ENCODE measurements at places on chromosomes 2 and 18.

- DNase-seq, result no peak
These were observed 59.0 kb downstream of the E2F6 start for GRCh38 chr2:11406958-11407381.

GRCh38 chr2:145412155-145412554, 892.2 kb upstream of the ZEB2 start:
- DNase-seq, result no peak

DNA sequence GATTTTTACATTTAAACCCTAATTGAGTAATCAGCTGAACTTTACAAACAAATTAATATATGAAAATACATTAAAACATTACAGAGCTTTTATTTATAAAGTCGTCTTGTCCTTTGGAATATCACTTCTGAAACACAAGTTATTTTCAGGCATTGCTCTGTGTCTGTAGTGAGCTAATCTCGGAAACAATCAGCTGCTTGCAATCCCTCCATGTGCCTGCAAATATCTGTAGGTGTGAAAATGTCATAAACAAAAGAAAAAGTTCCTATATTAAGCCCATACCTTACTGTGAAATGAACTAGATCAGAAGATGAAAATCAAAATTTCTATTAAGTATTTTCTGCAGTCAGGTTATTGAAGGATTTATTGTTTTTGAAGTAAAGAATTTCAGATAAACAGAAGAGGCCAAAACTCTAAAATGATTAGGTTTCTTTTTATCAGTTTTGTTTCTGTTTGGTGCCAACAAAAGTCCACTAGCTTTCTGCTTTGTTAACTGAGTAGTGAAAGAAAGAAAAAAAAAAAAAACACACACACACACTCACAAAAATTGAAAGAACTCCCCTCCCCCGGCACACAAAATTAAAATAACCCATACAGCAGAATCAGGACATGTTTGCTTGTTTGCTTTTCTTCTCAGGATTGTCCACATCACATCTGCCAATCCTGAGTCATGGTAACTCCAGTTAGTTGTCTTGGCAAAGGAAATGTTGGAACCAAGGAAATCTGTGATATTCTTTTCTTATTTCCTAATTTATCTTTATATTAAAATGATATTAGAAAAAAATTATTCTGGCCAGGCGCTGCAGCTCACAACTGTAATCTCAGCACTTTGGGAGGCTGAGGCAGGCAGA, 627.0 kb upstream of the SLC39A10 start:
- no peak for DNase-seq

DNA sequence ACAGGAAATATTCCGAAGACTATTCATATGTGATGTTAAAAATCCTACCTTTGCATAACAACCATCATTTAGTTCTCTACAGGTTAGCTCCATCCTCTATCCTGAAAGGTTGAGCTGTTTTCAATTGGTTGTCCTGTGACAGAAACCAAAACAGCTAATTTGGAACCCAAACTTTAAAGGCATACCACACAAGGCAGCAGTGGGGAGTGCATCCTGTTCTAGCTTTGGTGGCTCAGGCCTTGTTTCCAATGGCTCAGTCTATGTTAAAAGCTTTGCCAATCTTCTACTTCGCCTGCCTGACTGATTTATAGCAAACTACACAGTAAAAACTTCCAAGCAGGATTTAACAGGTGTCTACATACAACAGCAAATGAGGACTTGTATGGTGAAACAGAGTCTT, 3.2 kb downstream of the CD226 start:
- DNase-seq, result no peak

DNA sequence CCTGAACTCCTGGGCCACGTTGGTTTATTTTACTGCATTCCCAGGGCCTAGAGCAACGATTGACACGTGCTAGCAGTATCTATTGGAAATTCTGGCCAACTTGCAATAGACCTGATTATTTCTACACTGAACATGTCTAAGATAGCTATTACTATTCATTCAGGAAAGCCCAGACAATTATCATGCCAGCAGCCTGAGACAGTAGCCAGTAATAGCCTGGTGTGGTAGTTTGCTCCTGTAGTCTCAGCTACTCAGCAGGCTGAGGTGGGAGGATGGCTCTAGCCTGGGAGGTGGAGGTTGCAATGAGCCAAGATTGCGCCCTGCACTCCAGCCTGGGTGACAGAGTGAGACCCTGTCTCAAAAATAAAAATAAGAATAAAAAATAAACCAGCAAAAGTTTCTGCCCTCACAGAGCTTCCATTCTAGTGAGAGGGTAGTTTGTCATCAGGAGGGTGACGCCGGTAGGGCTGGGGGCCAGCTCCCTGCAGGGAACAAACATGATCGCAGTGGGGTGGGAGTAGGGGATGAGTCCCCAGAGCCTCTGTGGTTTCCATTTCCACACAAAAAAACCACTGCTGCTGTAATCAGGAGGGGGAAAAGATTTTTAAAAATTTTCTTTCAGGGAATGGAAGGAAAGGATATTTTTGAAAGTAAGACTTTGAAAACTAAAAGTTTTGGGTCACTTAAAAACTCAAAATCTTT, 4.3 kb downstream of the CASP8 start:
- no peak for DNase-seq

DNA sequence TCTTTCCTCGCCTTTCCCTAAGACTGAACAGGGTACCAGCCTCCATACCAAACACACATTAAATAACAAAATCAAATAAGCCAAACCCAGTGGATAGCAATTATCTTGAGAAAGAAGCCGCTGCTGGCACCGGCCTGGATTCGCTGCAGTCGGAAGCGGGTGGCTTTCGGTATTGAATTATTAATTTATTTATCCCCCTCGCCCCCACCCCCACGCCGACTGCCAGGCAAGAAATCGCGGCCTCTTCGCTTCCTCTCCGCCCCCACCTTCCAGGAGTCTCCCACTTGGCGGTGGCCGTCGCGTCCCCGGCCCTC, 370 bp upstream of the ZNF804A start:
- DNase-seq, result no peak

DNA sequence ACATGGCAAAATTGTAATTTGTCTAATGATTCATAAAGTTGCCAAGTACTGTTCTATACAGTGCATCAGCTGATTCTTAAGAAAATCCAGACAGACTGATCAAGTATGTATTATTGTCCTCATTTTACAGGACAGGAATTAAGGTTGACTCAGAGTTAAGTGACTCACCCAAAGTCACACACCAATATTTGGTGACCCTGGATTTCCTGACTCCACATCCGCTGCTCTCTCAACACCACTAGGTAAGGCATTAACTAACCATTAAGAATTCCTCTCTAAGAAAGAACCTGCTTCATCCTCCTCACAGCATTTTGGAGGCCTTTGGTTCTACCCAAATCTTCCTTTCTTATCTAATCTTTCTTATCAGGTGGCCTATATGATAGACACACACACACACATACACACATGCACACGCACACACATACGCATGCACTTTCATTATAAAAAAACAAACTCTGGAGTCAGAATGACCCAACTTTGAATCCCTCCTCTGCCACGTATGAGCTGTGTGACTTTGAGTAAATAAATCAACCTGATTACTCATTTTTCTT, 150.8 kb downstream of the ANKRD44 start:
- no peak for DNase-seq

DNA sequence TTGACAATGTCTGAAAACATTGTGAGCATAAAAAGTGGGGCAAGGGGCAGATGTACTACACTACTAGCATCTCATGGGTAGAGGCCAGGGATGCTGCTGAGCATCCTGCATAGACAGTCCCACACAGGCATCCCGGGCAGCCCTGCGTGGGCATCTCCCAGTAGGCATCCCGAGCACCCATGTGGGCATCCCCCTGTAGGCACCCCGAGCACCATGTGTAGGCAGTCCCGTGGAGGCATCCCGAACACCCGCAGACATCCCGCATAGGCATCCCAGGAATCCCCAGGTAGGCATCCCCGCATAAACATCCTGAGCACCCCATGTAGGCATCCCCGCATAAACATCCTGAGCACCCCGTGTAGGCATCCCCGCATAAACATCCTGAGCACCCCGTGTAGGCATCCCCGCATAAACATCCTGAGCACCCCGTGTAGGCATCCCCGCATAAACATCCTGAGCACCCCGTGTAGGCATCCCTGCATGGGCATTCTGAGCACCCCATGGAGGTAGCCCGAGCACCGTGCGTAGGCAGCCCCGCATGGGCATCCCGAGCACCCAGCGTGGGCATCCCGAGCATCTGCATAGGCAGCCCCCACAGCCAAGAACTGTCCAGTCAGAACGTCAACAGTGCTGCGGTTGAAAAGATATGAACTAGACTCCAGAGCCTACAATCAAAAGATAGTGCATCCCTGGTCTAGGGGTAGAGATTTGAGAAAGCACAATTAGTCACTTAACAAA, 273.5 kb downstream of the NBAS start:
- no peak for DNase-seq

DNA sequence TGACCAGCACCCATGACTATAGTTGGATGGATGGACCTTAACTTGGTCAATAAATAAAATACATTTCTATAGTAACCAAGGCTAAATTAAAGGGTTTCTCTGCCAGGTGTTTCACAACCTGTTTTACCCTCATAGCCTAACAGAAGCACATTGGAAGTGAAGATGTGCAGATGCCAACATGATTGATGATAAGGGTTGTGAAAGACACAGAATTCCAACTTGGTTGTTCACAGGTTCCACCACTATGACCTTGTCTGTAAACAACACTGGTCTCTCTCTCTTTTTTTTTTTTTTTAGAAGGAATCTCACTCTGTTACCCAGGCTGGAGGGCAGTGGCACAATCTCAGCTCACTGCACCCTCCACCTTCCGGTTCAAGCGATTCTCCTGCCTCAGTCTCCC, 37.5 kb upstream of the PTH2R start:
- DNase-seq, result no peak

DNA sequence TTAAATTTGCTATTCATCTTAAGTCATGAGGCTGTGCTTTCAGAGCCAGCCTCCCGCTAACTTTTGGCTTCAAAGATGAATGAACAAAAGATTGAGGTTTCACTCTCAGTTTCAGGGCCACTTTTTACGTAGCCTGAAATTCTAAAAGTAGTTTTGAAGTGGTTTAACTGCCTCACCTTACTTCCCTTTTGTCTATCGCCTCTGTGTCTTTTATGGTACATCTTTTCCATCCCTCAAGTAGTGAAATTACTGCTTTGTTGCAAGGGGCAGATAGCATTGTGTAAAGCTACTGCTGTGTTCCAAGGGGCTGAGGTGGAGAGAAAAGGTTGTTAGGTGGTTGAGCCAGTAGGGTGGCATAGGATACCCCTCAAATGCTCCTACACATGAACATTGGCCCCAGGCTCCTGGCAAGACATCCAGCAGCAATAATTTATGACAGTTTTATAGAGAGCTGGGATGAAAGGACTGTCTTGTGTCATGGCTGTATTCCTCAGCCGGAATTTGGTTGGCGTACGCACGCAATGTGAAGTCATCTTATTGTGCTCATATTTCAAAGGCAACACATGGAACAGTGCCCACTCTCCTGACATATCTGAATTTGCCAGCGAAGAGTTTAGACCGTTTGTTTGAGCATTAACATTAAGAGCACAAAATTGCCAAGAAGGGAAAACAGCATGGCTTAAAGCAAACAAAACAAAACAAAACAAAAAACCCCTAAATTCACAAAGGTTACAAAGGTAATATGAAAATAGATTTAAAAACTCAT, 32.2 kb downstream of the QPCT start:
- no peak for DNase-seq

GRCh38 chr2:176764921-176765320, 447.7 kb upstream of the HNRNPA3 start:
- no peak for DNase-seq

DNA sequence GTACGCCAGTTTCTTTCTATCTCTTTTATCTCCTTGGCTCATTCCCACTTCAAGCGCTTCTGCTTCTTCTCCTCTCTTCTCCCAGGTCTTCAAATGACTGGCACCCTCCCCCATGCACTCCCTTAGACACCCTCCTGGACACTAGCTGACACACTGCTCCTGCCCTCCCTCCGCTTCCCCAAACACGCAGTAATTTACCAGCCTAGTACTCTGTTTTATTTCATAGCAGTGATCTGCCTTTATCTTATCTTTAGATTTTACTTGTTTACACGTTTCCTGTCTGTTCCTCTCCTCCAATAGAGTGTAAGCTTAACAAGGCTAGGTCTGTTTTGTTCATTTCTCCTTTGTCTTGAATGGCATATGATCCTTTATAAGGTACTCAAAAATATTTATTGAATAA, 93.9 kb downstream of the SCN3A start:
- DNase-seq, result no peak

Data from retina (tissue), 1 donor.